ENCODE measurements at places on chromosomes 3 and 15.

DNA sequence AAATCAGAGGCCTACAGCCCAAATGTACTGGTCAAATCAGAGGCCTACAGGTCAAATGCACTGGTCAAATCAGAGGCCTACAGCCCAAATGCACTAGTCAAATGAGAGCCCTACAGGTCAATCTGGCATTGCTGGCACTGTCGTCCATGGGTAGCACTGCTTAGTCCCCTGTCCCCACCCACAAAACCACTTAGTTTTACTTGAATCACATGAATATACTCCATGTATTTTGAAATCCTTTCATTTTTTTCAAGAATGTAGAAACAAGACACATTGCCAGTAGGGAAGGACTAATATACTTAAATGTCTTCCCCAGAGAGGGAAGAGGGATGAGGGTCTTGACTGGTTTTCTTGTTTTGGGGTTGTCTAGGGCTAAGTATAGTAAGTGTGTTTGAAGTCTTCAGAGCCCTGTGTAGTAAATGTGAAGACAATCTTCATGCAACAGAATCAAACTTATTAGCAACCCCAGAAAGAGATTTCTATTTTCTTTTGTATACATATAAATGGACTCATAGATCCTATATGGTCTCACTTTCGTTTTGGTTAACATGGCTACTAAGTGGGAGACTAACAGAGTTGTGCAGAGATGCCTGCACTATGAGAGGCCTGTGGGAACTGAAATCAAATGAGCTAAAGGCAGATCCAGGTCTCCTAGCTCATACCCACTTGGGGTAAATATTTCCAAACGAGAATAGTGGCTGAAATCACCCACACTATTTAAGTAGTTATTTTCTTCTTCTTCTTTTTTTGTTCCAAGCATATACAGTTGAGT, 38.3 kb upstream of the DCUN1D1 start:
- DNase-seq, result no peak

DNA sequence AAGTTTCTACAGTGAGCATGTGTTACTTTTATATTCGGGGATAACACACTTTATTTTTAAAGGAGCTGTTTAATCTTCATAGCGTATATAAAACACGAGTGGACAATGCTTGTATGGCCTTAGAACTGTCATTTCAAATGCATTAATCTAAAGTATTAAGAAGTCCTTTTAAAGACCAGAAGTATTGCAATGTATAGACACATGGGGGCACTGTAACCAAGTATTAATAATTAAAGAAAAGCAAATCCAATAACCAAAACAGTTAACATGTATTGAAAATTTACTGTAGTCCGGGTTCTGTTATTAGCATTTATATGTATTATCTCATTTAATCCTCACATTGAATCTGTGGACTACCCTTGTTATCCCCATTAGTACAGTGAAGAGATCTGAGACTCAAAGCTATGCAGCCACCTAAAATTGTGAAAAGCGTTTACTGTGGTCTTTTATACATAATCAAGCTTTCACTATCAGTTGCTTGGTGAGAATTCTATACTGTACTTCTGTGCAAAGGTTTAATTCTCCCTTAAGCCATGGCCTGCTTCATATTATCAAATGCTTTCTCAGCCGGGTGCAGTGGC, 10.1 kb downstream of the ARL14 start:
- no peak for DNase-seq

DNA sequence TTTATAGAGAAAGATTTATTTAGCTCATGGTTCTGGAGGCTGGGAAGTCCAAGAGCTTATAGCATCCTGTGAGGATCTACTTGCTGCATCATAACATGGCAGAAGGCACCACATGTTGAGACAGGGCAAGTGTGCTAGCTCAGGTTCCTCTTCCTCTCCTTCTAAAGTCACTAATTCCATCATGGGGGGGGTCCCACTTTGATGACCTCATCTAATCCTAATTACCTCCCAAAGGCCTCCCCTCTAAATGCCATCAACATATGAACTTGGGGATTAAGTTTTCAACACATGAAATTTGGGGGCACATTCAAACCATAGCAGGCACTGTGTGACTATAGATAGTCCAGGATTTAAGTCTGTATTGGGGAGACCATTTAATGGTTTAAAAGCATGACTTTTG, 297.1 kb upstream of the ROPN1 start:
- DNase-seq, result no peak

- no peak for DNase-seq
Measured at GRCh38 chr3:14244521-14245247, 66.1 kb downstream of the LSM3 start.

- DNase-seq, result no peak
Measured at GRCh38 chr3:64398476-64398875, 173.2 kb upstream of the PRICKLE2 start.

- no peak for DNase-seq
Measured at GRCh38 chr15:101124731-101125451, 127.0 kb downstream of the CHSY1 start.

DNA sequence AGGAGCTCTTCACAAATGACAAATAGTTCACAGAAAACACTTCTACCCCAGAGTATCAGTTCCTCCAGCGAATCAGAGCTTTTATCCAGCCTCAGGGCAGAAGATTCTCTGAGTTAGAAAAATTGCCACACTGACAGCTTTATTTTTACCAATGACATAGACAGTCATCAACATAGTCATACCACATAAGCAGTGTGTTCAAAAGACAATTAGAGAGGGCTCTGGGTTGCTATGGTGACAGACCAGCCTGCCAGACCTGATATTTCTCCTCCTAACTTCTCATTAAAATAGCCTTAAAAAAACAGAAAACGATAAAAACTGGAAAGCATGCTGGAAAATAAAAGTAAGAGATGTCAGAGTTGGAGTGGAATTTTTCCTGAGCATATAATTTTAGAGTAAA, 45.9 kb upstream of the COL6A5 start:
- no peak for DNase-seq

DNA sequence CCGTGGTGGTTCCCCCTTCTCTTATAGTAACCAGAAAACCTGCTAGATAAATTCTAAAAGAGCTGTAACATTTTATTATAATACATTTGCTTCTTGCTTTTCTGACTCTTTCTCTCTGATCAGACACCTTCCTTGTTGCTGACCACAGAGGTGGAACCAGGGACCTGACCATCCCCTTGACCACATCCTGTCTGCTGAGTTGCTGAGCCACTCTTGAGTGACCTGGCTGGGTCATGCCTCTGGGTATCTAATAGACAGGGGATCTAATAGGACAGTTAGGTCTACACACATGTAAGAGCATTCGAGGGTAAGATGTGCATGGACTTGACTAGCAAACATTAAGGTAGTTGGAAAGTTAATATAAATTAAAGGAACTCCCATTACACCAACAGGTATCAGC, 22.8 kb upstream of the TRIM59 start:
- no peak for DNase-seq

GRCh38 chr15:29376590-29376989, 107.0 kb upstream of the NSMCE3 start:
- no peak for DNase-seq

DNA sequence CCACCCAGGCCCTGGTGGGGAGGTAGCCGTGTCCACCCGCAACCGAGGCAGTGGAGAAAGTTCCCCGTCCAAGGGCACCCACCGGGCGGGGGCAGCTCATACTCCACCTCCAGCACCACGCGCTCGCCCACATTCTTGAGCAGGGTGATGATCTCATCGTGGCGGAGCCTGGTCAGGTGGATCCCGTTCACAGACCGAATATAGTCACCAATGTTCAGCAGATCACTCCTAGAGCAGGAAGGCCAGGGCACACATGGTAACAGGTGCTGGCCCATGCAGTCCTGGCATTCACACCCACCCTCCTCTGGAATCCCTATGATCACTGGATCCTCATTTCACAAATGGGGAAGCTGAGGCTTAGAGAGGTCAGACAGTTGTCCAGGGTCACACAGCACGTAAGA, 15.8 kb downstream of the GRIP2 start:
- DNase-seq, result no peak

GRCh38 chr15:38954090-38954489, 389.5 kb upstream of the RASGRP1 start:
- DNase-seq, result no peak

GRCh38 chr3:115666081-115666480, 42.8 kb downstream of the GAP43 start:
- no peak for DNase-seq

DNA sequence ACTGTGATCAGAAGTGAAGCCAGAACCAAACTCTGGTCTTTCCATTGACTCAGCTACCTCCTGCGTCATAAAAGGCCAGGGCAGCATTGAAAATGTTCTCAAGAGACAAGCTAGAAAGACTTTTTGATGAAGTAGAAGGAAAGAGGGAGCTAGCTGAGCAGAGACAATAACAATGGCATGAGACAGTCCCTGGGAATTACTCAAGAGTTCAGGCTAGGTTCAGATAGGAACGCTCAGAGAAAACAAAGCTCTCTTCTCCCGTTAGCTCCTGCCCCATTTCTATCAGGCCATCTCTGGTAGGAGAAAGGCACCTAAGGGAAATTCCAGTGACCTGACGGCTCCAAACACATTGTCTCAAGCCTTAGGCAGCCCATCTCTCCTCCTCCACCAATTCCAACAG, 7.0 kb upstream of the OXTR start:
- DNase-seq, result no peak

GRCh38 chr15:25875566-25875965, 12.4 kb upstream of the ATP10A start:
- no peak for DNase-seq

DNA sequence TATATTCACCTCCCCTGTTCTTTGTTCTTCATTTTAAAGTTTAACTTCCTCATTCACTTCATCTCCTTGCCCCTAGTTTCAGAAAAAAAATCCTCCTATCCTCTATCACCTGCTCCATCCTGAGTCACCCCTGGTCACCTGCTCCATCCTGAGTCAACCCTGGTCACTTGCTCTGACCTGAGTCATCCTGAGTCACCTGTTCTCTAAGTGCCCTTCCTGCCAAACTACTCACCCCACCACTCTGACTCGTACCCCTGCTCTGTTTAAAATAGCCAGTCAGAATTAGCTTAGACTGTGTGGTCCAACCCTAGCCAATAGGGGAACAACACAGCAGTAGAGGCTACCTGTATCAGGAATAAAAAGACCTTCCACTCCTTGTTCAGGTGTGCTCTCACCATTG, 716.9 kb downstream of the ZBBX start:
- no peak for DNase-seq

- no peak for DNase-seq
Measured at GRCh38 chr15:94352636-94353487, 121.5 kb downstream of the MCTP2 start.

GRCh38 chr3:5476403-5476802, 288.9 kb downstream of the EDEM1 start:
- no peak for DNase-seq

GRCh38 chr15:77416954-77417353, 3.0 kb downstream of the PEAK1 start:
- no peak for DNase-seq

DNA sequence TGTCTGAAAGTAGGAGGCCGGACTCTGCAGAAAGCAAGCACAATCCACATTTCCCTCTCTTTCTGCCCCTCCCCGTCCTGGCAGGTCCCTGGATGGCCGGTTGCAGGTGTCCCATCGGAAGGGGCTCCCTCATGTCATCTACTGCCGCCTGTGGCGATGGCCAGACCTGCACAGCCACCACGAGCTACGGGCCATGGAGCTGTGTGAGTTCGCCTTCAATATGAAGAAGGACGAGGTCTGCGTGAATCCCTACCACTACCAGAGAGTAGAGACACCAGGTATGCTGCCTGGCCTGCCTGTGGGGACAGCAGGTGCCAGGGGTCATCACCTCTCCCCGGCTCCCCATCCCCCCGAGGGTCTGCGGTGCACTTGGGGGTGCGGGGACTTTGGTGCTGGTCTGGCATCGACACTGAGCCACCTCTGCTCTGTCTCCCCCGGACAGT, 89.6 kb downstream of the AAGAB start:
- no peak for DNase-seq

DNA sequence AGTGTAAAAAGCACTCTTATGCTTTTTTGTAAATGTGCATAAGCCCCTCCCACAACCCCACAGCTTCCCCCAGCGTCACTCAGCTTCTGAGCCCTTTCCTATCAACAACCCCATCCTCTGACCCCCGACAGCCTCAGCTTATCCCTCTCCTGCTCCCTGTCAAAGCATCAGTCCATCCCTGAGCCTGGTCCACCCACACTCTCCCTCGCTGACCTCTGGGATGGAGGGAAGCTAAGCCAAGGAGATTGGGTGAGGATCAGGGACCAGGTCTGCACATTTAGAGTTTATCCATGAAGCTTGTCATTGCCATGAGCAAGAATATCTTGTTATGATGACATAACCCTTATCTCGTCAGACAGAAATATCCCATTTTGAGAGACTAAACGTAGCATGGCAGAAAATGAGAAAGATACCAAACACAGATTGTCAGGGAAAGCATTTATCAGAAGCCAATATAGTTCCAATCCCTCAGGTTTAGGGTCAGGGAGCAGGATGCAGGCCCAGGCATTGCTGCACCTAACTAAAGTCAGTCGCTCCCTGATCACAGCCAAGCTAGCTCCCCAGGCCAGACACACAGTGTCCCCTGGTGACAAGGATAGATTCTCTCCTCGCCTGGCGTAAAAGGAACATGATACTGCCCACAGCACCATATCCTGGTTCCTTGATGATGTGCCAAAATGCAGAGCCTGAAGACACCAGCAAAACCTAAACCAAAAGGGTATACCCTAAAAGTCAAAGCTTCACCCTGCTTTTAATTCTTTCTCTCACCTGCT, 66.9 kb downstream of the DCLK3 start:
- no peak for DNase-seq

All from NCI-H2107 (cell line).